ENCODE measurements at places on chromosomes 6 and 20.
A peak's percentile ranks its signal among the peaks of the same experiment; 100 is the strongest.

DNA sequence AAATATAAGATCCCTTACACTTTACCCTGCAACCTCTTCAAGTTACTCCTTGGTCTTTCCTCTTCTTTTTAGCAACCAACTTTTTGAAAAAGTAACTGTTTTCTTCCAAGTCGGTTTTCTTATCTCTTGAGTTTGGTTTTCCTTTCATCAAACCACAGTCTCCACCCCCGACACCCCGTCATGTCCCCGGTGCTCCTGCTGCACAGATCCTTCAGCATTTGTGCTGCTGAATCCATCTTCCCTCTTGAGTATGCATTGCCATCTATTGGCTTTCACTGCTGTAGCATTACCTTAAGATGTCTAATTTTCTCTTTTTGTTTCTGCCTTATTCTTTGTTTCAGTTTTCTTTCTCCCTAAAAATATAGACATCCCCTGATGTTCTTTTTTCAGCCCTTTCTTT is 11.9 kb upstream of the TNFRSF21 start:
- DNase-seq = no peak

DNA sequence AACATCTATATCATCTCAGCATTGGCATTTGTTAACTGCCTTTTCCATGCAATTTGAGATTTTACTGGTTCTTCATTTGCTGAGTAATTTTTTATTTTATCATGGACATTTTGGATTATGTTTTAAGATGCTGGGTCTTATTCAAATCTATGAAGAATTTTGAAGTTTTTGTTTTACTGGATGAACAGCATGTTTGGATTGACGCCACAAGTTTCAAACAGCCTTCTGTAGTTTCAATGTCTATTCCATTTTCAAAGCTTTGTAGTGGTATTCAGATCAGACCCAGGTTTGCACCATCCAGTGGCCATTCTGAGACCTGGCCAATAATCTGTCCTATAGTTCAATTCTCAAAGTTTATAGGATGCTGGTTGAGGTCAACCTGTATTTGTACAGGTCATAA is 148.4 kb upstream of the STMND1 start:
- no peak for DNase-seq

- DNase-seq = peak; percentile 22
Measured at GRCh38 chr6:135181333-135182070, 394 bp downstream of the MYB start.

DNA sequence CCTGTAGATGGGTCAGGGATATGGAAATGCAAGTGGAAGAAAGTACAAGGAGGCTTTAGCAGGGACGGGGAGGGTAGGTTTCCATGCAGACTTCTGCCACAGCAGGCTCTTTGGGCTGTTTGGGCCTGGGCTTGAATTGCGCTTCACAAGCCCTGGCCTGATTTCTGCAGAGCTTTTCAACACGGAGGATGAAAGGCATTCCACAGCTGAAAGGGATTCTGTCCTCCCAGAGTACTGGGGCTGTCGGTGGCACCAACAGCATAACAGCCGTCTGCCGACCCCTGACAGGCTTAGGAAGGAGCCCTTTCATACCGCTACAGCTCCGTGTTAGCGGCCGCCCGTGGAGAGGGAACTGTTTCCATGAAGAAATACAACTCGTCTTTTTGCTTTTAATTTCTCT is 22.9 kb upstream of the TBC1D7 start:
- peak; percentile 35 for DNase-seq

DNA sequence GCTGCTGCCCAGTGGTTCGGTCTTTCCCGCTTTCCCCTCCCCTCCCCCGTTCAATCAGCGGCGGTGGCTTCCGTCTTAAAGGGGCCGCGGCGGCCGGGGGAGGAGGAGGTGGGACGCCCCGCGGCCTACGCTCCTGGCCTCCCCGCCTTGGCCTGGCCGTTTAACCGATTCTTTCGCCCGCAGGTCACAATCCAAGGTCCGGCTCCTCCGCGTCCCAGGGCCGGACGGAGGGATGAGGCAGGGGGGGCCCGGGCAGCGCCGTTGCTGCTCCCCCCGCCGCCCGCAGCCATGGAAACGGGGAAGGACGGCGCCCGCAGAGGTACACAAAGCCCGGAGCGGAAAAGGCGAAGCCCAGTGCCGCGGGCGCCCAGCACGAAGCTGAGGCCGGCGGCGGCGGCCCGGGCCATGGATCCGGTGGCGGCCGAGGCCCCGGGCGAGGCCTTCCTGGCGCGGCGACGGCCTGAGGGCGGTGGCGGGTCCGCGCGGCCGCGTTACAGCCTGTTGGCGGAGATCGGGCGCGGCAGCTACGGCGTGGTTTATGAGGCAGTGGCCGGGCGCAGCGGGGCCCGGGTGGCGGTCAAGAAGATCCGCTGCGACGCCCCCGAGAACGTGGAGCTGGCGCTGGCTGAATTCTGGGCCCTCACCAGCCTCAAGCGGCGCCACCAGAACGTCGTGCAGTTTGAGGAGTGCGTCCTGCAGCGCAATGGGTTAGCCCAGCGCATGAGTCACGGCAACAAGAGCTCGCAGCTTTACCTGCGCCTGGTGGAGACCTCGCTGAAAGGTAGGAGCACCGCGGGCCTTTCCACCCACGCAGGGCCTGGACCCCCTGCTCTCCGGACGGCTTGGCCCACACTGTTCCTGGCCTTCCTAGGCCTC is 1.2 kb downstream of the STK35 start:
- DNase-seq = peak; percentile 79

Data from neural crest cell (in vitro differentiated cells).